ENCODE measurements at places on chromosomes 7 and 10.

DNA sequence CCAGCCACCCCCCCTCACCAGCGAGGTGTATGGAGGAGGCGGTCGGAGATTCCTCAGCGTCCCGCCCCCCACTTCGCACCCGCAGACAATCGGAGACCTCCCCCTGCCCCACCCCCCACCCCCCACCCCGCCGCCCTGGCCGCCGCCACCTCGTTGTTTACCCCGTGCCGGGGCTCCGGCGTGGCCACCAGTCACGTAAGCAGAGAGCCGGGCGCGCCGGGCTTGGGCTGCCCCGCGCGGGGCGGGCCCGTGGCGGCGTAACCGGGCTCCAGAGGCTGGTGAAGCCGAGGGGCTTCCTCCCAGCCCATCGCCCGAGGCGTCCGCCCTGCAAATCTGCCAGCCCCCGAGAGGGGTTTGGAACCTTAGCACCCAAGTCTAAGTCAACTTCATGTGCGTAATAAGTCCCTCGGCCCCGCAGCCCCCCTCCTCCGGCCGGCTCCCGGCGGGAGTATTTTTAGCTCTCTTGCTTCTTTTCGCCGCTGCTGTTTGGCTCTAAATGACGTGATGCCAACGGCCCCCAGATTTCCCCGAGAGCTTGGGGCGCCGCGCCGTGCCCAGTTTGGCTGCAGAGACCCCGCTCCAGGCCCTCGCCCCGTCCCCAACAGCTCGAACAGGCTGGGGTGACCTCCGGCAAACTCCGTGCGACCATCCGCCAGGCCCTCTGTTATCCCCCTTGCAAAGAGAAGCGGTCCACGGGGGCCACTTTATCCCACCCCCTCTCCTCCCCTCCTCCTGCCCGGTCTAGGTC is 2.7 kb downstream of the MXI1 start:
- no peak for DNase-seq

GRCh38 chr10:5305374-5305773 is 59.4 kb upstream of the UCN3 start:
- no peak for DNase-seq

DNA sequence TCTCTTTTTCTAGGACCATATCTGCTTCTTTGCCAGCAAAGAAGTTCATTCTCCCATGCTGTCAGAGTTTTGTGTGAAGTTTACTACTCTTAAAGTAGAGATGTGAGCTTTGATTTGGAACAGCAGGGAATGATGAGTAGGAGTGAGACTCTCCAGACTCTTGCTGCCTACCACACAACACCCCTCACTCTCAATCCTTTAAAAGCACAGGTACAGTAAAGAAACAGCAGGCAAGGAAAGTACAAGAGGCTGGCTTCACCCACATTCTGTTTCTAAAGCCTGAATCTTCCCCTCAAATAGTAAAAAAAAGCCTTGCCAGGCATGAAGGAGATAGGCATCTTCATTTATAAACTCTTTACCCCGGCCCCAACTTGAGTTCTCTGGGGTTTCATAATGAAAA is 97.3 kb downstream of the ARMH3 start:
- no peak for DNase-seq

GRCh38 chr7:30162622-30163124 is 27.9 kb downstream of the MTURN start:
- no peak for DNase-seq

DNA sequence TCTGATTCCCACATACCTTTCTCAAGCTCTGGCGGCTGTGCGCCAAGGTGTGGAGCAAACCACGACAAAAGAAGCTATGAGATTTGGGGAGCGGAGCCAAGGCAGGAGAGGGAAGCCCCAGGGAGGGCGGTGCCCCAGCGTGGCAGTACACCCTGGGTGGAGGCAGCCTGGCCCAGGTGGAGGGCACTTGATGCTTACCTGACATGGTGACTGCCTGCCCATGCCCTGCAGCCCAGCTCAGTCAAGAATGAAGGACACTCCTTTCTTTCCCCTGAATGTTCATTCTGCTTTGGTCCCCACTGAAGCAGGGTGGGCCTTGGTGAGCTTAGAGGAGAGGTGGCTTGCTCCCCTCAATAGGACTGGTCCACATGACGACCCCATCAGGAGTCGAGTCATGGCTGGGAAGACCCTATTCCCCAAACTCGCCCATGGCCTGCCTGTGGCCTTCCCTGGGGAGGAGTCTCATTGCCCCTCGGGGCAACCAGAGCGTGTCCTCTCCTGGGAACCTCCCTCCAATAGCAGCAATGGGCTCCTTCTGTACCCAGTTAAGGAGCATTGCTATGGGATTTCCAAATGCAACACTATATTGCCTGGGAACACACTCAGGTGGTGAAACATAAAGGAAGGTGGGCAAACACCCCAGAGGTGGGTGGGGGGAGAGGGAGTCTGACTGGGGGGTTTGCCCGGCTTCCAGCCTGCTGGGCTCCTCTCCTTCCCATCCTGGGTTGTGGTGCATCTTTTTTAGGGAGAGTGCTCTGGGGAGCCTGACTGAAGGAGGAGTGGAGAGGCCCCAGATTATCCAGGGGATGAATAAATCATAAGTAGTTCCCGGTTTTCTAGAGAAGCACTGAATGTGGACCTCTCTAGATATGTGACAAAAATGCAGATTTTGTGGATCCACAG is 22.7 kb downstream of the RAMP3 start:
- DNase-seq: no peak

- no peak for DNase-seq
Observed at GRCh38 chr7:96144260-96144526, 177.7 kb downstream of the SLC25A13 start.

GRCh38 chr7:14836006-14836405 is 66.5 kb downstream of the DGKB start:
- DNase-seq: no peak

- no peak for DNase-seq
Observed at GRCh38 chr7:48040944-48041652, 5.8 kb downstream of the C7orf57 start.

- no peak for DNase-seq
Observed at GRCh38 chr7:150435390-150436073, 14.9 kb upstream of the GIMAP8 start.

- DNase-seq: no peak
Observed at GRCh38 chr7:107993891-107994291, 9.1 kb downstream of the LAMB1 start.

DNA sequence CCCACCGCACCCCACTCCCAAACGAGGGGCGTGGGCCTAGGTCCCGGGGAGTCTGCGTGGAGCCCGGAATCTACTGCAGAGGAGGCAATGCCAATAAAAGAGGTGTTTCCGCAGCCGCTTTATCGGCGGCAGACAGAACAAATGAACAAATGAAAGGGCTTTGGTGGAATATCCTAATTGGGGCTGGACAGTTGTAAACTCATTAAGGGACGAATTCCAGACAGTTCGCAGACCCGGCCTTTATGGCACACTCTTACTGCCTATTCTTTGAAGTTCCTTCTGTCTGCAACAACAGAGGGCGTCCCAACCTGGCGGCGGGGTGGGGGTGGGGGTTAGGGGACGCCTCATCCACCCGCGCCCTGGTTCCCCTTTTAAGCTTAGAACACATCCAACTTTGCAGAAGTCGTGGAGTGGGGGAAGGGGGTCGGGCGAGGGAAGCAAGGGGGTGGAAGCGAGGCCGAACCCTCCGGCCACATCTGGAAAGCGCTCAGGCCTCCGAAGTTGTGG is 4.1 kb downstream of the HOXA9 start:
- no peak for DNase-seq

DNA sequence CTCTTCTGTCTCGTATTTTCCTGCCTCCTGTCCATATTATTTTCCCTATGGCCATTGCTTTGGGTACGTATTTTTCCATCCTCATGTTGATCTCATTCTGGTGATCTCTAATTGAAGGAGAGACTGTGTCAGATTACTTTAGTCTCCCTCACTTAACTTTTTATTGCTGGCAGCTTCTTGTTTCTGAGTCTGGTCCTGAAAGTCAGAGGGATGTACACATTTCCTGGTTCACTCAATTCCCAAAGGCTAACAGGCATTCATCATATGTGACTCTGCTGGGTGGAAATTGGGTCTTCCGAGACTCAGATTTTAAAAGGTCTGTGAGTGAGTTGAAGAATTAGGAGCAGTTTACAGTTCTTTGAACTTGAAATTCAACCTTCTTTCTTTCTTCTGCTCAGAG is 10.9 kb downstream of the UMAD1 start:
- DNase-seq: no peak

DNA sequence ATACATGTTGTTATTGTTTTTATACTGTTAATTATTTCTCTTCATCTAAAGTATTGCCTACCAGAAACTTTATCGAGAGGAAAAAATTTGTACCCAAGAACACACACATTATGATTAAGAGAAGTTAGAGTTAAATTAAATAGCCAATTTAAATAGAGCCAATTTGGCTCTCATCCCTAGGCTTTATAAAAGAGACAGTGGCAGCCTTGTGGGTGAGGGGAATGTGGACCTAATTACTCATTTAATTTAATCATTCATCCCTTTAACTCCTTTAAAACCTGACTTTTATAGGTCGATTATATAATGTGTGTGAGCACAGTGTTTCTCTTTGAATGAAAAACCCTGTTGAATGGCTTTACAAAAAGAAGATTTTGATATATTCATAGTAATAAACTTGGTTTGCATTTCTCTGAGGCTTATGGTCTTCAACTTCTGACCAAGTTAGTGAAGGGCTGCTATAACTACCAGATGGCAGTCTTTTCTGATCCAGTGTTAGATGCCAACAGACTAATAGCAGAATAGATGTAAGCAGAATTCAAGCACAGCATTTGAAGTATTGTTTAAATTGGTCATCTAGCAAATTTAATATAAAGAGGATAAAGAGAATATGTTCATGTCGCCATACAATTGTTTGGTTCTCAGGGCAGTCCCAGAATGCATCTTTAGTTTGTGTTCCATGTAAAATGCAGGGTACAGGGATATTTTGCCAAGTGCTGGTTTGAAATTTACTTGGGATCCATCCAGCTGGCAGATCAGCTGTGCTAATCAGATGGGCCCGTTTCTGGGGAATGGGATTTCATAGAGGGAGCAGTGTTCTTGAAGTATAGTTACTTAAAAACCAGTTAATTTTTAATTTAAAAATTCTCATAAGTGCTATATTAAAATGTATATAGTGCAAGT is 25.3 kb downstream of the ADD3 start:
- no peak for DNase-seq

DNA sequence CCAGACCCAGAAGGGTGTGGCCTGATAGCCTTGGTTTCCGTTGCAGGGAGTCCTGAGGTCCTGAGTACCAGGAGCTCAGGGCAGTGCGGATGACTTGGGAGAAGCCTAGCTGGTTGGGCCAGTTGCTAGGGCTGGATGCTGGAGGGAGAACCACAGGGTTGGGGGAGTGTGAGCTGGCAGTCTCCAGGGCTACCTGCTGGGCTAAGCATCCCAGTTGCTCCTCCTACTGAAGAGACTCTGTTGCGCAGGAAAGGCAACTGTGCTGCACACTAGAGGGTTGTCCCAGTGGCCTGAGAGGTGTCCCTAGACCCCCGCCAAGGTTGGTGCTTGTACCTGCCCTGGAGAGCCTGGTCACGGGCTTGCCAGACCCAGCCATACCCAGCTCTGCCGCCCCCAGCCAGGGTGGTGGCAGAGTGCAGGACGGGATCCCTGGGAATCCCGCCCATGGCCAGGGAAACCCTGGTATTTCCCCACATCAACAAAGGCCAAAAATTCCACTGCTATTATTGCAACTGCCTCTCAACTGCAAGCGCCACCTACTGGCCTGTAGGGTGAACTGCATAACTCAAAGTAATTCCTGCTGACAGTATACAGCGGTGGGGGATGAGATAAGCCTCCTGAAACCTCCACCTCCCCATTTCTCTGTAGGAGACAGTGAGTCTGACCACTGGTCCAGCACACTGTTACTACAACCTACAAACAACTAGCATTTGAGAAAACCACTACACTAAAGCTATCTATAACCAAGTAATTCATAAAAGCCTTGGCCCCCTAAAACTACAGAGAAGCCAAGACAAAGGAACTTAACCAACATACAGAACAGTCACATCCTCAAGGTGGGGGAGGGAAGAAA is 67.6 kb upstream of the DDC start:
- no peak for DNase-seq

DNA sequence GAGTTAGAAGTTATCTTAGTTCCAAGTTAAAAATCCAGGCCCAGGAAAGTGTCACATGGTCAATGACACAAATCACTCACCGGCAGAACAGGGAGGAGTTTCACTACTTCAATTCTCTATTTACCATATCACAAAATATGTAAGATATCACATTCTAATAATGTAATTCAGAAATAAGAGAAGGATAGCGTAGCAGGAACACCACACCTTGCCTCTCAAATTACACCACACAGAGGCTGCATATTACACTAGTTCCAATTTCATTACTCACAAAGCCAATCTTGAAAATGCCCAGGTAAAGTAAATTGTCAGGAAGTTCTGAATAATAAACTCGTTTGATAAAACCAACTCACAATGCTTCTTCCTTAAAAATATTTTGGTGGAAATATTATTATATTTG is 169.2 kb downstream of the CTTNBP2 start:
- no peak for DNase-seq

DNA sequence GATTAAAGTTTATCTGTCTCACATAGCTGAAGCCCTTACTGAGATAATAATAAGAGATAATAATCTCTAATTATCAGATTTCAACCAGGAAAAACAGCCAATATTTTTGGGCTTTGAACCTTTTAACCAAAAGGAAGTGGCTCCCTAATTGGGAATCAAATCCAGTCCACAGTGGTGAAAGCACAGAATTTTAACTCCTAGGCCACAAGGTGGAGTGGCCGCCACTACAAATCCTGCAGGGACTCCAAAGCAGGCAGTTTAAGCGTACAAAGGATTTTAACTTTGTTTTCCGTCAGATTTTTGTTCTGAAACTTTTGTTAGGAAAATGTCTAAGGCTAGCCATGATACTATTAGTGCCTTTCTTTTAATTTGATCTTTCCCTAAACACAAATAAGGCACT is 99.6 kb upstream of the CCNY start:
- no peak for DNase-seq

- DNase-seq: no peak
Observed at GRCh38 chr10:5570007-5570655, 45.4 kb downstream of the CALML3 start.

- DNase-seq: no peak
Observed at GRCh38 chr10:44261710-44262455, 123.0 kb downstream of the CXCL12 start.

DNA sequence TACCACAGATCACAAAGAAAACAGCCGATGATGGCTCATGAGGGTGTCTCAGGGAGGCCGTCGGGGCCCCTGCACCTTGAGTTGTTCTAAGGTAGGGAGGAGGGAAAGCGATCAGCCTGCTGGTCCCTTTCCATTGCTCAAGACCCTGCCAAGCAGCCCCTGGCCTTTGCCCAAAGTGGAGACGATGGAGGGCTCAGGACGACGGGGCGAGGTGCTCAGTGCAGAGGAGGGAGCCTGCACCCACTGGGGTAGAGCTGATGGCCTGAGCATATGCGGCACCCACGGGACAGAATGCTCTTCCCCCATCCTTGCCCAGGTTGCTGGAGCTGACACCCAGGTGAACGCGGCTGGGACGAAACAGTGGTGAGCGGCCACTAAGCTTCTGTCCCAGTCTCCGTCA is 58.3 kb upstream of the FAM20C start:
- no peak for DNase-seq

DNA sequence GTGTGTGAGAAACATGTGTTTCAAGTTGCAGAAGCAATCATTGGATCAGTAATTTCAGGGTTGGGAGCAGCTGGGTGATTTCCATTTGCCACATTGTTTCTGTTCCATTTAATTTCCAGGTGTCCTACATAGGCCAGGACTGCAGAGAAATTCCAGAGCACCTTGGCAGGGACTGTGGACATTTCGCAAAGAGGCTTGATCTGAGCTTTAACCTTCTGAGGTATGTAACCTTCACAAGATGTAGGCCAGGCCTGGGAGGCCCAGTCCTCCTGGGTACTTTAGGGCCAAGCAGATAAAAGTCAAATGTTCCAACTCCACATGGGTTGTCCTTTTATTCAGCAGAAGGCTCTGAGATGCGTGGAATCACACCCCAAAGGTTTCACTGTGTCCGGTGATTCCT is 6.9 kb downstream of the LRMDA start:
- no peak for DNase-seq
